ENCODE measurements at places on chromosomes 4 and X. TPM values are rescaled to one million over a fixed set of nuclear protein-coding genes. Genes with fewer than 3 reads are reported as not detected.
A peak's percentile ranks its signal among the peaks of the same experiment; 100 is the strongest.

DNA sequence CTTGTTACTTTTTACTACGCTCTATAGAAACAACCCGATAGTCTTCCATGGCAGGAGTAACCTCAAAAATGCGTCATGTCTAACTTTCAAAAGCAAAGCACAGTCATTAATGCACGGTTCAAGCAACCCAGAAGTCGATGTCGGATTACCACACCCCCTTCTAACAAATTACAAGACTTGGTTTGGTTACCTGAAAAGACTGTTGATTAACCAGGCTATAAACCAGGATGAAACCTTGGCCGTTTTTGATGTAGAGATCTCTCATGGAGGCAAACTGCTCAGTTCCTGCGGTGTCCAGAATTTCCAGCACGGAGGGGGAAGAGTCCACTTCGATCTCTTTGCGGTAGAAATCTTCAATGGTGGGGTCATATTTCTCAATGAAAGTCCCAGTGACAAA, 2.4 kb downstream of the RAP2C start:
- DNase-seq, result no peak

DNA sequence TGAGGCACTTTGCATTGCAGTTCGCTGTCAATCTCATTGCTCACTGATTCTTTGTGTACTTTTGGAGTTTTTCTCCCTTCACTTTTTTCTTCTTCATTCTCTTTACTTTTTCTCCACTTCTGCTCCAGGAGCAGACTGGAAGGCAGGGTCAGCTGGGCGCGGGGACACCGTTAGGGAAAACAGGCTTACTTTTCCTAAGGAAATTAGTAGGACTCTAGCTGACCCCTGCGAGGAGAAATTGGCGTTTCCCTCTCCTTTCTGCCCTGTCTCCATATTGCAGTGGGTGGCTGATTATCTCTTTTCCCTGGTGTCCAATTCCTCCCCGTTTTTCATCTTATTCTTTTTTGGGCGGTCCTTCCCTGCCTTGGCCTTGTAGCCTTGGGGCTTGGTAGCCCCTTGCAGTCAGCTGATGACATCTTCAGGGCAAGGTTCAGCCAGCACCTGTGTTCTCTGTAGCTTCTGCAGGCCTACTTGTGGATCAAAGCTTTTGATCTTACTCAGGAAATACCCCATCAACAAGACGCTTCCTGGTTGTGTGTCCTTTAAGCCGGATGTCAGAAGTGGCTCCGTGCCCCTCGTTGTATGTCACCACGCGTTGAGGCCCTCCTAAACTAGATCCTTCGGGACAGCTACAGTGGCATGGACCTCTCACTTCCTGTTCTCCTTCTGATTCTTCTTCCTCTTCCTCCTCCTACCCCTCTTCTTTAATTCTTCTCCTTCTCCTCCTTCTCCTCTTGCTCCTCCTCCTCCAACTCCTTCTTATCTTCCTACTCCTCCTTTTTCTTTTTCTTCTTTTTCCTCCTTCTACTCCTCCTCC, 36.1 kb downstream of the NBDY start:
- no peak for DNase-seq

- peak; percentile 23 for DNase-seq
These were observed 3.2 kb downstream of the SPRY1 start for GRCh38 chr4:123399627-123400358.

GRCh38 chrX:43581888-43582539, 74.1 kb upstream of the MAOA start:
- DNase-seq, result no peak

- DNase-seq, result no peak
These were observed 156.1 kb downstream of the GPAT3 start for GRCh38 chr4:83692028-83692427.

- no peak for DNase-seq
These were observed 36.6 kb downstream of the FAM114A1 start for GRCh38 chr4:38904090-38904666.

Gene FRG1
- total RNA-seq, result 53.4 TPM

Gene PALLD
- total RNA-seq, result 252 TPM

Gene GRIA2
- 5.1 TPM for total RNA-seq

Gene RNF150
- total RNA-seq, result 12.3 TPM

Gene CC2D2A
- 38.1 TPM for total RNA-seq

Gene ABCG2
- 15.3 TPM for total RNA-seq
